ENCODE measurements at places on chromosomes 16 and 17.

- no peak for DNase-seq
These were observed 70.4 kb upstream of the TANC2 start for GRCh38 chr17:62895320-62896301.

DNA sequence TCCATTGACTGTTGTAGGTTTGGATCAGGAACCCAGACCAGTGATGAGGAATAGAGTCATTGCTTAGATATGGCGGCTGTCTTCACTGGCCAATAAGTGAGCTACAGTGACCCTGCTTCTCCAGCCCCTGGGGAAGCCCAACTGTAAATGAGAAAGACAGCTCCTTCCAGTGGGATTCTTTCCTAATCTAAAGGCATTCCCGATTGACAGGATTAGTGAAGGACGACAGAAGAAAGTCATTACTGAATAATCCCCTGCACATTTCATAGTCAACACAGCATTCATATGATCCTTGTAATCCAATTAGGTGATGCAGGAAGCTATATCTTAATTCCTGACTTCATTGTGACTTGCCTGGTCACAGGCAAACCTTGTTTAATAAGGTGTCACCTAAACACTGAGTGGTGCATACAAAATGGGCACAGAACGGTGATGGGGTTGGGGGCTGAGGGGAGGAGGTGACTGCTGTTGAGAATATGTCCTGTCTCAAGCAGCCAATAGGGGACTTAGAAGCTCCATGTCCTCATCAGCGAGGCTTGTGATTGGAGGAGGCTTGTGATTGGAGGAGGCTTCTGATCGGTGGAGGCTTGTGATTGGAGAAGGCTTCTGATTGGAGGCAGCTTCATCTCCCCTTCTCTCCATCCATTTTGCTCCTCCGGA is 242.6 kb downstream of the XYLT1 start:
- no peak for DNase-seq

GRCh38 chr17:69320210-69320907 is 6.6 kb downstream of the ABCA5 start:
- no peak for DNase-seq

DNA sequence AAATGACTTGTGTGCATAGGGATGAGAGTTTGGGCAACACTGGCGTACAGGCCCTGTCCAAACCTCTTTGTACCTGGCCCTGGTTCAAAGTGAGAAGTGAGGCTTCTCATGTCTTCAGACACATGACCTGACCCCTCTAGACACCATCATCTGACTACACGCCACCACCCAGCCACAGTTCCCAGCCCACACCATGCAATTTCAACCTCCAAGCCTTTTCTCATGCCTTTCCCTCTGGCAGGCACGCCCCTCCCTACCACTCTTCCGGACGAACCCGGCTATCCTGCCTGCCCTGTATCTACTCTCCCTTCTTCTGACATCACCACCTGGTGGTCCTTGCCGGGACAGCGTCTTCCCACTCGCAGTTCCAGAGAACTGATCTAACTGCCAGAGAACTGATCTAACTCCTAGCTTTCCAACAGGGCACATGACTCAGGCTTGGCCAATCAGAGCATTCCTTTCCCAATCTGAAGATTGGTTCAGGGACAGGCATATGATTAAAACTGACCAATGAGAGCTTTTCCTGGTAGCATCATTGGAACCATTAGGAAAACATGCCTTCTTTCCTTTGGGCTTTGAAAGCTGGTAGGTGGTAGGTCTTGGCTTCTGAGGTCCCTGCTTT is 27.1 kb upstream of the IL21R start:
- no peak for DNase-seq

DNA sequence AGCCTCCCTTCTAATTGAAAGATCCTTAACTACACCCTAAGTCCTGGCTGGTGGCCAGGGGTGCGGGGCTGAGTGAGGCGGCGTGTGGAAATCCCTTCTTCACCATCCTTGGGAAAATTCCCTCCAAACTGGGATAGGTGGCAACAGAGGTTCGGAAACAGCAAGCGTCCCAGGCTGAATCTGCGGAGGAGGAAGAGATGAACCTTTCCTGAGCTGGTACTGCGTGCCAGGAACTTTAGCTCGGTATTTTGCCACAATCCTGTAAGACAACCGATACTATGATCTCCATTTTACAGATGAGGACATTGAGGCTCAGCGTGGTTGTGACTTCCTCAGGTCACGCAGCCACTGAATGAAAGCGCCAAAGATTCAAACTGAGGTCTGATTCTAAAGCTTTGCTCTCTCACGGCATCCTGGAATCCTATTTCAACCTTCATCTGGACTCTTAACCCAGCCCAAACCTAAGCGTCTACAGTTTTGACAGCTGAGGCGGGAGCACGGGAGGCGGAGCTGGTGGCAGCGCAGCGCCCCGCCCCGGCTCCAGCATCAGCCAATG is 583 bp upstream of the CYLD start:
- DNase-seq: no peak

- no peak for DNase-seq
These were observed 119.4 kb downstream of the MGAT5B start for GRCh38 chr17:76987486-76988093.

- DNase-seq: no peak
These were observed 12.7 kb downstream of the TEX2 start for GRCh38 chr17:64250233-64250835.

DNA sequence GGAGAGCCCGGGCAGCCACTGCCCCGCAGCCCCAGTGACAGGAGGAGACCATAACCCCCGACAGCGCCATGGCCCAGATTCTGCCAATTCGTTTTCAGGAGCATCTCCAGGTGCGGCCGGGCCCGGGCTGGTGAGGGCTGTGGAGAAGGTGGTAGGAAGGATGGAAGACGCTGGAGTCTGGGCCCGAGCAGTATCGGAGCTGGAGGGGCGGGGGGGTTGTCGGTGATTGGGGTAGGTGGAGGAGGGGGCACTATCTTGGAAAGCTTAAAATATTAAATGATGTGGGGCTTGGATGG is 317 bp downstream of the CLTC start:
- DNase-seq: no peak

DNA sequence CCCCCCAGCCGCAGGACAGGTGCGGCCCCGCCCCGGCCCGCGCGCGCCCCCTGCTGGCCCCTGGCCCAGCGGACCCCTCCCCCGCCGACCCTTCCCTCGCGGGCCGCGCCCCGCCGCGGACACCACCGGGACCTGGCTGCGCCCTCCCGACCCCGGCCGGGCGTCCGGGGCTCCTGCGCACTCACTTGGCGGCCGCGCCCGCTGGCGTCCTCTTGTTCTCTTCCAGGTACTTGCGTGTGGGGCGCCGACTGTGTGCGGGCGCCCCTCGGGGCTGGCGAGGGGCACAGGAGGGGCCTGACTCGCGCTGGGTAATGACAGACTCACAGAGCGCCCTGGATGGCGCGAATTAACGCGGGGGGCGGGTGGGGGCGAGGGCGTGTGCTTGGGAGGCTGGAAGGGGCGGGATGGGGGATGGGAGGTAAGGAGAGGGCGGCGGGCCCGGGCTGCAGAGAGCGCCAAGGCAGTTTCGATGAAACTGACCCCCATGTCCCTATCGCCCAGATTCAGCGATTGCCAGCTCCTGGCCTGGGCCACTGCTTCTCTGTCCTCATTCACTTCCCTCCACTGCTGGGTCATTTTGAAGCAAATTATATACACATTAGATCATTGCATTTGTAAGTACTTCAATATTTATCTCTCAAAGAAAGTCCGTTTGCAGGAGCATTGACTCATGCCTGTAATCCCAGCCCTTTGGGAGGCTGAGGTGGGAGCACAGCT is 445 bp upstream of the DBNDD1 start:
- no peak for DNase-seq

- DNase-seq: no peak
These were observed 2.0 kb downstream of the KLHL36 start for GRCh38 chr16:84650062-84650991.

- DNase-seq: no peak
These were observed 45.0 kb downstream of the ABR start for GRCh38 chr17:1134634-1135324.

DNA sequence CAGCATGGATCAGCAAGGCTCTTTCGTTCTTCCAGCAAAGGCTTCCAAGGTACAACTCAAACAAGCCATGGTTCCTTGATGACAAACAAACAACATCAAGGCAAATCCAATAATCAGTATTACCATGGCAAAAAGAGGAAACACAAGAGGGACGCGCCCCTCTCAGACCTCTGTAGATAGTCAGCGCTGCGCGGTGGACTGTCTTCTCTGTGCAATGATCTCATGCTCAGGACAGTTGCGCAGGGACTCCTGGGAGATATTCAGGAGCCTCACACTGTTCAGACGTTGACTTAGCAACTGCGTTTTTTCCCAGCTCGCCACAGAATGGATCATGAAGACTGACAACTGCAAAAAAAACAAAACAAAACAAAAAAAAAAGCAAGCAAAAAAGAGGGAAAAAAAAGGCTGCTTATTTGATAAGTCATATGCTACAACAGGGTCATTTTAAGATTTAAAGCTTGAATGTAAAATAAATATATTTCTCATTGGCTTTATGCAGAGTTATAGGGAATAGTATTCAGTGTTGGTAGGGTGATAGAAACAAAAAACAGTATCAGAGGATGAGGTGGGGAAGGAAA is 37.1 kb upstream of the ADCY7 start:
- DNase-seq: no peak

DNA sequence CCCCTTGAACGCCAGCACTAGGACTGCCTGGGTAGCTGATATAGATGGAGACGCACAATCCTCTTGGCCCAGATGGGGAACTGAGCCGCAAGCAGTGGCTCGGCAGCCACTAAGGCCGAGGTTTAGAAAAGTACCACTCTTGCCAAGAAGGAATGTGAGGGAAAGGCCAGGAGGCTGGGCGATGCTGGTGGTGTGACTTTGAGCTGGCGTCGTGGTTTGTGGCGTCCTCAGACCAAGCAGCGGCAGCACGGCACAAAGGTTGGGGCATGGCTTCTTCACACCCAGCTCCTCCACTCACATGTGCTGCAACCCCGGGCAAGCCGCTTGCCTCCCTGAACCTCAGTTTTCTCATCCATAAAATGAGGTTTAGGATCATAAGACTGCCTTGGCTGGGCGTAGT is 15.6 kb downstream of the DCAKD start:
- no peak for DNase-seq

DNA sequence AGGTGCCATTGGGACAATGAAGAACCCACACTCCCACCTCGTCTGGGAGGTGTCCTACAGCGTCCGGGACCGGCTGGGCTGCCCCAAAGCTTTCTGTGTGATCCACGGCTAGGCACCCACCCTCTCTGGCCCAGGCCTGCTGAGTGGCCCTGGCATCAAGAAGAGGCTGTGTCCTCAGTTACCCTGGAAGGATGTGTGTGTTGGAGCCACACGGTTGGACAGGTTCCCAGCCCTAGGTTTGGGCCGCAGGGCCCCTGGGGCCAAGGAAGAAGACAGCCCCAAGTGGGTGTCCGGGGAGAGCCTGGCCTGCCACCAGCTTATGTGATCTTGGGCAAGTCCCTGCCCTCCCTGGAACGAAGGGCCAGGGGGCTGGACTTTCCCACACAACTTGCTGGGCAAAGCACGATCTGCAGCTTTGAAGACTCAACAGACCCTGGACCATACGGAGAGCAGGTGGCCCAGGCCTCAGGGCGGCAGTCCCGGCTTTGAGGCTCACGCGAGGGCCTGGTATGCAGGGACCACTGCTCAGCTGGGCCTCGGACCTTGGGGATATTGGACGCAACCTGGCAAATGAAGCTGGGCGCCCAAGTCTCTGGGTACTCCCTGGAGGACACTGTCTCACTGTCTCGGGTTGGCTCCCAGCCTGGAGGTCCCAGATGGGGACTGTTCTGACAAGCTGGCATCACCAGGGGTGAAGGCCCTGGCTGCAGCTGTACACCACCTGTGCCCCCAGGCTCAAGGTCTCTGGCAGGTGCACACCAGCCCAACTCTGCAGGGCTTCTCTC is 17.5 kb downstream of the MYBBP1A start:
- DNase-seq: no peak

GRCh38 chr16:55725055-55725777 is 69.4 kb downstream of the SLC6A2 start:
- DNase-seq: no peak

GRCh38 chr17:4146641-4147040 is 3.6 kb downstream of the CYB5D2 start:
- no peak for DNase-seq

- no peak for DNase-seq
These were observed 127.7 kb upstream of the GSE1 start for GRCh38 chr16:85485379-85485778.

DNA sequence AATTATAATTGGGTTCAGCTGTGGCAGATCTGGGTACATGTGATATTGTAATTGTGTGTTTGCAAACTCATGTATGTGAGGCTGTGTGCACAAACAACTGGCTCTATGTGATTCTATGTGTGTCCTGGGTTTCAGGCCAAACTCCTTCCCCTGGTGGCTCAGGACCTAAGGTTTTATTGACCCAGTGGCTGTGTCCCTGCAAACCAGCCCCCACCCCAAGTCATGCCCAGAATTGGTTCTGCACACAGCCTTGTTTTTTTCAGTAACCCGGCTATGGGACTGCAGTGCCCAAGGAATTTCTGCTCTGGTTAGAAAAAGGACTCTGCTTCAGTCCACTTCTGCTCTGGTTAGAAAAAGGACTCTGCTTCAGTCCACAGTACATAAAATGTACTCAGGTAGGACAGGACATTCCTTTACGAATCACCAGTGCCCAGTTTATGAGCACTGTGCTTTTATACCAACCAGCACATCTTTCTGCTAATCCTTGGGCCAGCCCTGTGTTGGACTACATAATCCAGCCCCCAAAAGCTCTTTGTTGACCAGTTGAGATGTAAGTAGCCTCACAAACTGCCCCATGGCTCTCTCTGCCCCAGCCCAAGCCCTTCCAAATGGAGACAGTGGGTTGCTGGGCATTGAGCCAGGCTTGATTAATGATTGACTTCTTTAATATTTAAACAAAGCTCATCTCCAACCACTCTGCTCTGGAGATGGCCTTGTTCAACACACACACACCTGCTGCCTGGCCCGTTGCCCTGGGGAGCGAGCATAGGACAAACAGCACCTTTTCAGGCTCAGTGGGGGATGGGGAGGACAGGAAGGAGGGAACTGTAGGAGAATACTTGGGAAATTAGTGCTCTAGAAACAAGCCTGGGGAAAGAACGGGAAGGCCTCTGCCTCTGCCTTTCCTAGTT is 2.9 kb upstream of the KCNH6 start:
- no peak for DNase-seq

- DNase-seq: no peak
These were observed 4.1 kb upstream of the SLC38A10 start for GRCh38 chr17:81298991-81299738.
